Activated CD4-positive, alpha-beta T cell treated with anti-CD3 and anti-CD28 coated beads, Interleukin-2, amount 50 U/mL, for 1 hour (primary cell): ENCODE measurements at places on chromosomes 1 and 21.

- DNase-seq = peak; percentile 20
Observed at GRCh38 chr1:151992303-151993083, 1.2 kb downstream of the S100A10 start.

GRCh38 chr1:210412240-210412639 lies 83.5 kb downstream of the HHAT start:
- DNase-seq = no peak

DNA sequence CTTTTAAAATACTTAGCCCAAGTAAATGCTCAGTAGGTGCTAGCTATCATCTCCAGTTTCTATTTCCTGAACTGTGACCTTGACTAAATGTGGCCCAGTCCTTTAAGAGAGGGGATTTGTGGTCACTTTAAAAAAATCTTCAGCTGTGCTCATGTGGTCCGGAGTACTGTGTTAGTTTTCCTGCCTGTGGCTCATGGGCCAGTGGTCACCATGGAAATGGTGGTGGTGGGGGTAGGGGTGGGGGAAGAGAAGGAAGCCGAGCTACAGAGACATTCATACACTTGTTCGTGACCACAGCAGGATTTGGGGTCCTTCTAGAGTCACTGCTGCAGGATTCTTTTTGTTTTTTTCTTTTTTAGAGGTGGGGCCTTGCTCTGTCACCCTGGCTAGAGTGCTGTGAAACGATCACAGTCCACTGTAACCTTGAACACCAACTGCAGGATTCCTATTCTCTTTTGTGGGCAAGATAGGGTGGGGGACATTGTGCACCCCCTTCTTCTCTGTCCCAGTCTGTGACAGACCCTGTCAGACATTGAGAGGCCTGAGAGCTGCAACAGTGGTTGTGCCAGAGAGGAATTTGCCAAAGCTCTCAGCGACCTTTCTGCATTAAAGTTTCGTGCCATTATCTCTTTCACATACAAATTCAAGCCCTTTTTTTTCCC lies 25.8 kb downstream of the KIF26B start:
- no peak for DNase-seq

GRCh38 chr1:207396168-207396746 lies 57.9 kb upstream of the CR2 start:
- DNase-seq = no peak

GRCh38 chr1:183791319-183791718 lies 13.6 kb upstream of the RGL1 start:
- no peak for DNase-seq
